Hypothalamus (tissue), 51 donors: ENCODE measurements at places on chromosomes 2 and 18.

DNA sequence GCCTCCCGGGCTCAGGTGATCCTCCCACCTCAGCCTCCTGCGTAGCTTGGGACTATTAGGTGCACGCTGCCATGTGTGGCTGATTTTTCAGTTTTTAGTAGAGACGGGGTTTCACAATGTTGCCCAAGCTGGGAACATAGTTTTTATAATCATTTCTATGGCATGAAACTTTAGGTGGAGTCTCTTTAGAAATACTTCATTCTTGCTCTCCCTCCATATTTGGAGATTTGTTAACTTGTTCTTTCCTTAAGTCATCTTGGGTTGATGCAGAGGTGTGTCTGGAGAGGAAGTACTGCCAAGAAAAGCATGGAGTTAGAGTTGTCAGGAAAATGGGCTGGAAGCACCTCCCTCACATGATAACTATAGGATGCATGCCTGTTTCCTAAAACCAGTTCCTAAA is 17.4 kb downstream of the ZNF532 start:
- no peak for DNase-seq

DNA sequence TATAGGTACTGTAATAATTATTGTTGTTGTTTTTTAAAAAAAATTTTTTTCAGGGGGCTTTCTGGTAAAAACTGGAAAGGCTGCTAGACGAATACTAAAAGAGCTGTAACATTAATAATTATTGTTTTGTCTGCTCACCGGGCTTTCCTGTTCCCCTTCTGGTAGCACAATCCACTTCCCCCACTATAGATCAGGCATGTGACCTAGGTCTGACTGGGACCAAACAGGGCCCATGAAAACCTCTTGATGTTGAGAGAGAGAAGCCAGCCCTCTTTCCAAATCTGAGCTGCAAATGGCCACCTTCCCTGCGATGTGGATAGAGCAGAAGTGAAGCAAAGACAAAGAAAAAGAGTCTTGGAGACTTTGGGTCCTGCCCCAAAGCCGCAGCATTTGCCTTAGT is 23.4 kb downstream of the SH2D6 start:
- no peak for DNase-seq

DNA sequence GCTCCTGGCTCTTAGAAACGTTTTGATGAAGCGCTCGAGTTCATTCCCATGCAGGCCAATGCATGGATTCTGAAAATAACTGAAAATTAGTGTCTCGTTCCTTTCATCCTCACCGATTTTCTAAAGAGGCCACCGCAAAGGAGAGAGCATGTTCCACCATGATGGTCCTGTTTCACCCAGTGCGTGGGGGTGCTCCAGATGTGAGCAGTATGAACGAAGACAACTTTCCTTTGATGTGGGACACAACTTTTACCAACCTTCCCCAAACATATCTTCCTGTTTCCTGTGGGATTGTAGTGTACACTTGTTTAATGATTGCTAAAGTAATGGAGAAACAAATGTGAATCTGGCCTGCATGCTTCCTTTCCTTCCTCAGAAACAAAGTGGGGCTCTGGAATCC is 114.5 kb downstream of the PRPF40A start:
- no peak for DNase-seq

GRCh38 chr2:231886071-231886681 is 40.0 kb downstream of the NPPC start:
- DNase-seq: no peak

GRCh38 chr2:68714866-68715265 is 19.7 kb upstream of the ARHGAP25 start:
- no peak for DNase-seq

DNA sequence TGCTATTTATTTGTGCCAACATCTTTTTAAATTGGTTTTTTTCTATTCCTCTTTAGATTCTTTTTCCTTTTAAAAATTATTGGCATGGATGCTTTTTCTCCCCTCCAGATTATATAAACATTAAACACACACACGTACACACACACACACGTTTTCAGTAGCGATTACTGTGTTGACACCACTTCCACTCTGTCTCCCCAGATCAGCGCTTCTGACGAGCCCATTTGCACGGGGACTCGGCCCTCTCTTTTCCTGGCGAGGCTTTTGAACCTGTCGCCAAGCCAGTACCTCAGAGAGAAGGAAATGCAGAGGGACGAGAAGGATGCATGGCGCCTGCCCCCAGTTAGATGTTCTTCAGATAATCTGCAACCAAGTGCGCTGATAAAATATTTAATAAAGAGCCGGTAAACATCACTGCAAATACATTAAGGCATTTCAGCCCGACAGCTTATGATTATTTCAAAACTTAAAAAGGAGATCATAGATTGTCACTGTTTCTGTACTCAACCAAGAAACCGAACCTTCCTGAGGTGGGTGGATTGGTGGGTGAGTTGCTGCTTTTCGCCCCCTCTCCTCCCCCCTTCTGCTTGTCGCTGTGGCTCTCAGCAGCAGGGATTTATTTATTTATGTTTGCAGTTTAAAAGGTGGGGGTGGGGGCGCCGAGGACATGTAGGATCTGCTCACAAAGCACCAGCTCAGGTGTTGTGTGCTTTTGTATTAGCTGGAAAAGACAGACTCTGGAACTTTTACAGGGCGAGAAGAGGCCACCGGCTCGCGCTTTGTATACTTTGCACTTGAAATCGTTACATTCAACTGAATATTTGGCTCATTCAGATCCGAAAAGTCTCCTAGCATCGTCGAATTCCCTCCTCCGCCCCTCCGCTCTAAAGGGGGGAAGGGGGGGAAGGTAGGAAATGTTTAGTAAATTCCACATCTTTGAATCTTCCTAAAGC is 787 bp upstream of the TBR1 start:
- DNase-seq: no peak

GRCh38 chr18:2986150-2986865 is 26.6 kb downstream of the LPIN2 start:
- no peak for DNase-seq

DNA sequence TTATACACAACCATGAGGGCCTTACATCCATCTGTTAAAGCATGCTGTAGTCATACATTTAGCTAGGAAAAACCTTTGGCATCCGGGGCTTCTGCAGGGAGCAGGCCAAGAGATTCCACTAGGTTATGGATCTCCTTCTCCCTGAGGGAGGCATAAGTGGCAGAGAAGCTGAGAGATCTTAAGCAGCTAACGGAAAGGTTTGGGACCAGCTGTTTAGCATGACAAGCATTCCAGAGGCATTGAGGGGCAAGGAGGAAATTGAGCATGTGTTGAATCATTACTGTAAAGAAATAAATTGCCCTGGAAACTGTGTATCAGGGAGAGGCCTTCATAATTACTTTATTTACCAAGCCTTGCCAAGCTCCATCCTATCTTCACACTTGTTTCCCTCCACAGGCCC is 643.1 kb downstream of the CNTNAP5 start:
- DNase-seq: no peak

DNA sequence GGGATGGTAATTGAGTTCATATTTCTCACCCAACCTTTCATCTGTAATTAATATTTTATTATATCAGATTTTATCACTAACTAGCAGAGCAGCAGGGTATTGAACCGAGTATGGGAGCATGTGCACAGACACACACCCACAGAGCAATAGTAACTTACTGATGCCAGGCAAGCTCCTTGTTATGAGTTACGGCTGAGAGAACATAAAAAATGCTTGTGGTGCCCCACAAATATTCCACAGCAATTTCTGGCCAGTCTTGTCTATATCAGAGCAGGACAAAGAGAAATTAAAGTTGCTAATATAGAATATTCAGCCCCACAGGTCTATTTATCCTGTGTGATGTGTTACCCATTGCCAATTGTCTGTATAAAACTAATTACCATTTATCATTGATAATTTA is 501.8 kb upstream of the RAB12 start:
- no peak for DNase-seq

GRCh38 chr18:69626171-69626570 is 225.5 kb downstream of the DOK6 start:
- DNase-seq: no peak

DNA sequence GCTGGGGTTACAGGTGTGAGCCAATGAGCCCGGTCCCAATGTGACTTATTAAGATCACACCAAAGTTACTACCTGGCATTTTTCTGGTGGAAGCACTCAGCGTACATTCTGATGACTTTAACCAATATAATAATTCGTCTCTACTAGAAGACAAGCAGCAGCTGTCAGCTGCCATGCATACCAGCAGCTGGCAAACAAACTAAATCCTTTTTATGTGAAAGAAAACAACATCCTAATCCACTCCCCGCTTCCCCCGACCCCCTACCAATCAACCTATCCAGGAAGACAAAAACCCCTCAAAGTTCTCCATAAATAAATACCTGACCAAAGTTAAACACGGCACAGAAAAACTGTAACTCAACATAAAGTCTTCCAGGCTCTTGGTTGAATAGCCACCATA is 42.1 kb downstream of the GPR155 start:
- DNase-seq: no peak

GRCh38 chr18:76064998-76065397 is 430.0 kb downstream of the ZNF516 start:
- no peak for DNase-seq

GRCh38 chr2:138298900-138299299 is 202.7 kb upstream of the SPOPL start:
- no peak for DNase-seq

DNA sequence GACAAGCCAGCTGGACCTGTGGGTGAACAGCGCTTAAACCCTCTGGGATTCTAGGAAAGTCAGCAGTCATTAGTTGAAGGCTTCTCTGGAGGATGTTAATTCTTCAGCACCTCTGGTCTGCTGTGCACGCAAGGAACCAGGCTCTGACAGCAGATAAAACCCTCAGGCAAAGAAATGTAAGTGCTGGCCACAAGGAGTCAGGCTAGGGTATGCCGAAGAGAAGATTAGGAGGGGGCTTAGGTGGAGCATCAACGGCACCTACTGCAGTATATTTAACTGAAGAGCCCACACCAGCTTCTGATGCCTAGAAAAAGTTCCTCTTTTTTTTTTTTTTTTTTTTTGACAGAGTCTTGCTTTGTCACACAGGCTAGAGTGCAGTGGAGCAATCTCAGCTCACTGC is 304.2 kb upstream of the MC4R start:
- DNase-seq: no peak

DNA sequence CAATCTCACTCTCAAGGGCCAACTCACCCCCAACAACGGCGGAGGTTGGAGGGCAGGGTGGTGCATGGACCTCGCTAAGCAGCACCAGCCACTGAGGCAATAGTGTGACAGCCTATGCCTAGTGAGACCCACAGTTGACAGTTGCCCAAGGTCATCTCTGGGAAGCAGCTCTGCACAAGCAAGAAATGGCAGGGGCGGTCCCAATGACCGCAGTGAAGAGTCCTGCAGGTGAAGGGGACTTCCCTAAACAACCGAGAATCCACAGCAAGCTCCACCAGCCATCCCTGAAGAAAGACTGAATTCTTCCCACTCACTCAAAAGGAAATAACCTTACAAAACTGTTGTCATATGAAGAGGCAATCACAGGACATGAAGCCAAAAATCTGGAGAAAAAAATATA is 313.4 kb upstream of the ID2 start:
- no peak for DNase-seq

GRCh38 chr18:35695803-35696202 is 114.3 kb downstream of the GALNT1 start:
- peak; percentile 76 for DNase-seq
